Stimulated activated CD4-positive, alpha-beta T cell treated with anti-CD3 and anti-CD28 coated beads, Interleukin-4, amount 100 ng/mL, for 4 hours (primary cell): ENCODE measurements at places on chromosomes 13 and 19.
A peak's percentile ranks its signal among the peaks of the same experiment; 100 is the strongest.

DNA sequence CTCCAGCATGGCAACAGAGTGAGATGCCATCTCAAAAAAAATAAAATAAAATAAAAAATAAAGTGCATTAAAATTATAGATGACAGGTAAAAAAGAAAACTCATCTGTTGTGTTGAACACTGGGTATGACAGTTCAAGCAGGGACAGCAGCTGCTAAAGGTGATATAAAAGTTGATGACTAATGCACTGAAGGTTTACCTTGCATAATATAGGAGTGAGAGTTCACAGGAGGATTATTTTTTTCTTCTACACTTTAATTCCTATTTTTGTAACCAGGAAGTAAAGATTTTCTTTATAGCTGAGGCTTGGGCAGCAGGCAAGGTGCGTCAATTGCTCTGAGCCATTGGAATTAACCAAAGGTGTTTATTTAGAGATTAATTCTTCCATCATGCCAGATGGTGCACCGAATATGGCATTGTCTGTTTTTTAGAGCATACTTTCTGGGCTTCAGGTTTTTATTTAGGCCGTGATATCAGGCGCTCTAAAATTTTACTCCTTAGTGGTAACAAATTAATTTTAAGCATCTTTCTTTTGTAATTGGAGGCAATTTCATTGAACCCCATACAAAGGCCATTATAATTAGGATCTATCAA is 337.0 kb upstream of the SLC10A2 start:
- DNase-seq: no peak

GRCh38 chr19:55116232-55116858 is 1.1 kb downstream of the PPP1R12C start:
- peak; percentile 50 for DNase-seq

GRCh38 chr19:5877882-5878281 is 7.5 kb upstream of the FUT5 start:
- DNase-seq: no peak

DNA sequence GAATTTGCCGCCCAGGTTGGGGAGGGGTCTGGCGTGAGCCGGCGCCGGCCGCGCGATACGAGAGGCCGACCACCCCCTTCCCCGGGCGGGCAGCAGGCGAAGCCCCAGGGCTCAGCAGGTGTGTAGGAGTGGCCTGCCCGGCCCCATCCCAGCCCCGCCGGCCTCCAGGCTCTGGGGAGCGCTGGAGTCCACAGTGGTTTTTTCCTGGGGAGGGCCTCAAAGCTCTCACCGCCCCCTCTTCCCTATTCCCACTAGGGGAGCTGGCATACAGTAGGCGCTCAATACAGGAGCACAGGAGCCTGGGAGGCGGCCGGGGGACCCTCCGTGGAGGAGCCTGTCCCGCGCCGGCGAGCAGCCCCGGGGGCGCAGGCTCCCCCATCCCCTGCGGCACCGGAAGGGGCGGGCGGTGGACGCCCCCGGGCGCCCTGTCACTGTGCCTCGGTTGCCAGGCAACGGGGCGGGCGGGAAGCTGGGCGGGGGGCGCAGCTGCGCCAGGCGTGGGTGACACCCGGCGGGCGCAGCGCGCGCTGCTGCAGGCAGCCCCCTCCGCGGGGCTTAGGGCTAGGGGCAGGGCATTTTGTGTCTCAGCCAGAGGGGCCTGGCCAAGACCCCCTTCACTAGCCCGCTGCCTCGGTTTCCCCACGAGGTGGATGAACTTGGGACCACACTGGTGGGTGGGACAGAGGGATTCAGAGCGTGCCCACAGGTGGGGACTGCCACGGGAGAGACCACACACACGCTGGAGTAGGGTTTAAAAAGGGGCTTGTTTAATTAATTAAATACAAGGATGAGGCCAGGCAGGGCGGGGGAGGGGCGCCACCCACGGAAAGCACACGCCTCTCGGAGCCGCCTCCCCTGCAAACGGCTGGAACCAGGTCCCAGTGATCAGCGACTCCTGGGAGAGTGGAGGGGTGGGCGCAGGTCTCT is 3.6 kb upstream of the REXO1 start:
- DNase-seq: peak; percentile 82

DNA sequence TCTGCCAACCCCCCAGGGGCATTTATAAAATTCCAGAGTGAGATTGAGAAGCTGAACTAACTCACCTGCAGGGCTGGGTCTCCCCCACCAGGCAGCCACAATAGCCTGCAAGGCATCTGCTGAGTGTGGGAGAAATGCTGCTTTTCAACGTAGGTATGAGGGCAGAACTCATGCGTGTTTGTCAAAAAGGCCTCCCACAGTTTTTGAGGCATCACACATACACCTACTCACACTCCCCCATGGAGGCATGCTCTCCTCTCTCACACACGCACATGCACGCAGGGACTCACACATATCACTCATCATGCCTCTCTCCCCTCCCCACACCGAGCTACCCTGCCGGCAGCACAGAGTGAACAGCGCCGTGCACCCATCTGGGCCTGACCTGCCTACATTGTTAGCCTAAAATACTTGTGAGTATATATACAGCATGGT is 390.5 kb downstream of the FGF9 start:
- peak; percentile 81 for DNase-seq

- no peak for DNase-seq
These were observed 36.6 kb downstream of the TGDS start for GRCh38 chr13:94559222-94559795.

DNA sequence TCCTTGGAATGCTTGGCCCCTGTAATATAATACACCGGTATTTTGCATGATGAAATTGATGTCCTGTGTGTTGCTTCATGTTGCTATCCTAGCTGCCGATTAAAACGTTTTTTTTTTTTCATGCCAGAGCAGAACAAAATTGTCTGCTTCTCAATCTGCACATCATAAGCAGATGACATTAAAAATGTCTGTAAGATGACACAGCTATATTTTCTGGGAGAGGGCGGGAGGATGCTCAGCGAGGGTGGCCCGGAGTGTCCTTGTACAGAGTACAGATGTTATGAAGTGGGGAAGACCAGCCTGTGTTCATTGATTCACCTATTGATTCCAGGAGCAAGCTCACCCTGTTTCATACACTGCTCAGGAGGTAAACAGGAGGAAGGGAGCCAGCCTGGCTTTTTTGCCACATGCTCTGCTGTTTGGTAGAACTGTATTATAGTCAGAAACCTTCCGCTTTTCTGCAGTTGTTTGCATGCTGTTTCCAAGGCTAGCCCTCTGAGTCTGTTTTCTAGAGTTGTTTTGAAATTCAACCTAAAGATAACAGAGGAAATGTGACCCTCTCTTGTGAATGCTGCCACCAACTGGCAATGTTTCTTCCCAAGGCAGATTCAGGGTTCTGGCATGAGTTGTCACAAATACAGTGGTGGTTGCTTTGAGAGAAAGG is 4.7 kb upstream of the IRS2 start:
- DNase-seq: no peak

DNA sequence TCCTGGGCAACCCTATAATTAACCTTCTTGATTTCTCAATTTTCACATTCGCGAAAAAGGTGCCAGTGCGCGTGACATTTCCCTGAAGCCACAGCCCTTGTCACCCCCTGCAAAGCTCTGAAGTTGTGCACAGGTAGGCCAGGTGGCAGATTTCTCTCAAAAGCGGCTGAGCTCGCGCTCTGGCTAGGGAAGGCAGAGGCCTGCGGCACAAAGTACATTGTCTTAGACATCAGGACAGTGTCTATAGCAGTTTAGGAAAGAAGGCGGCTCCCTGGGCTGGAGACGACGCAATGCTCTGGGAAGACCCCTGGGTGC is 42.9 kb upstream of the ZNF14 start:
- DNase-seq: no peak

- DNase-seq: peak; percentile 36
These were observed 51.9 kb downstream of the CELF5 start for GRCh38 chr19:3276341-3276799.

- peak; percentile 17 for DNase-seq
These were observed 452 bp downstream of the PIAS4 start for GRCh38 chr19:4007836-4008539.

DNA sequence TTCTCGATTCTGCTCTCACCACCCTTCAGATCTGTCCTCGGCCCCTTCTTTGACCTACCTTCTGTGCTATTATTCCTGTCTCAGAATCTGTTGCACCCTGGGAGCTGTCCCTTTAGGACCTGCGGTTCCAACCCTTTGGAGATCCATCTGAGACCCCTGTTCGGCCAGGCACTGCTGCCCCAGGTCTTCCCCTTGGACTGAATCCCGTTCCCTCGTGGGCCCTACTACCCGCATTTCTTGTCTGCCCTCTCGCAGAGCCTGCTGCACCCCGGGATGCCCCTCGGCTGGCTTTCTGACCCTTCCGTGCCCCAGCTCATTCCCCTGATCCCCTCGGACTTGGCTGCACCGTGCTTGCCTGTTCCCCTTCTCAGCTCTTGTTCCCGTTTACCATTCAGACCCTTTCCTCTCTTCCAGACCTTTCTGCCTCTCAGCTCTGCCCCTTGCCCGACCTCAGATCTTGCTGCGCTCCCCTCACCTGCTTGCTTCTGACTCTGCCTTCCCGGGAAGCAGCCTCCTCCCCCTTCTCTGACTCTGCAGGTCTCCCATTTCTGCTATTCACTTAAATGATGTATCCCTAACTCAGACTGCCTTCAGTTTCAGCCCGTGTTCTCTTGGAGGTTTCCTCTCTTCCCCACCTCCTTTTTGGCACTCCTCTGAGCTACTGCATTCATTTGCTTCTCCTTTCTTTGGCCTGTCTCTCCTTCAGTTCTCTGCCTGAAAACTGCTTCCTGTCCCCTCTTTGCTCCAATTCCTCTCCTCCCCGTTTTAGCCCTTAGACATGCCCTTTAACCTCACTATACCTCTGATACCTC is 1.1 kb downstream of the ARHGAP35 start:
- DNase-seq: no peak

DNA sequence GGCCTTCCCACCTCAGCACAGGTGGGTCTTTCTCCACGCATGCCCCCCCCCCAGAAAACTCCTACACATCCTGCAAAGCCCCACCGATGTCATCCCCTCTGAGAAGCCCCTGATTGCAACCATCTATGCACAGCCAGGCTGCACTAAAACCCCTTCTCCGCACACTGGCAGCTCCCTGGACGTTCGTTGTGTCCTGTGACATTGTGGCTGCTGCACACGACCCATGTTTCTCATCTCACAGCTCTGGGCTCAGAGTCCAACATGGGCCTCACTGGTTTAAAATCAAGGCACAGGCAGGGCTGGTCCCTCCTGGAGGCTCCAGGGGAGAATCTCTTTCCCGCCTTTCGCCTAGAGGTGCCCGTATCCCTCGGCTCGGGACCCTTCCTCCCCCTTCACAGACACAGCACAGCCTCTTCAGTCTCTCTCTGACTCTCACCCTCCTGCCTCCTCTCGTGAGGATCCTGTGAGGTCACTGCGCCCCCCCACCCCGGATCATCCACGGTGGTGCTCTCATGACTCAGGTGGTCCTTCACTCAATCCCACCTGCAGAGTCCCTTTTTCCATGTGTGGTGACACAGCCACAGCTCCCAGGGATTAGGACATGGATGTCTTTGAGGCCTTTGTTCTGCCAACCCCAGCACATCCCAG is 71.2 kb downstream of the GADD45B start:
- no peak for DNase-seq

DNA sequence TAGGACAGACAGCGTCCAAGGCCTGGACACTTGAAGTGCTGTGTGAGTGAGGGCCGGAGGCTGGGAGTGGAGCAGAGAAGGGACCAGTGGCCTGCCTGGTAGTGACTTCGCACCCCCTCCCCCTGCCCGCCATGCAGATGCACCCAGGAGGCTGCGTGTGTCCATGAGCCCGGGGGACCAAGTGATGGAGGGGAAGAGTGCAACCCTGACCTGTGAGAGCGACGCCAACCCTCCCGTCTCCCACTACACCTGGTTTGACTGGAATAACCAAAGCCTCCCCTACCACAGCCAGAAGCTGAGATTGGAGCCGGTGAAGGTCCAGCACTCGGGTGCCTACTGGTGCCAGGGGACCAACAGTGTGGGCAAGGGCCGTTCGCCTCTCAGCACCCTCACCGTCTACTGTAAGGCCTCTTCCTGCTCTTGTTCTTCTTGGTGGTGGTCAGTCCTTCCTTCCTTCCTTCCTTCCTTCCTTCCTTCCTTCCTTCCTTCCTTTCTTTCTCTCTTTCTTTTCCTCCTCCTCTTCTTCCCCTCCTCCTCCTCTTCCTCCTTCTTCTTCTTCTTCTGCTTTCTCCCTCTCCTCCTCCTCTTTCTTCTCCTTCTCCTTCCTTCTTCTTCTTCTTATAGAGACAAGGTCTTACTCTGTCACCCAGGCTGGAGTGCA is 6.0 kb upstream of the FFAR1 start:
- DNase-seq: no peak

- DNase-seq: no peak
These were observed 39.8 kb downstream of the DEDD2 start for GRCh38 chr19:42177686-42178019.

DNA sequence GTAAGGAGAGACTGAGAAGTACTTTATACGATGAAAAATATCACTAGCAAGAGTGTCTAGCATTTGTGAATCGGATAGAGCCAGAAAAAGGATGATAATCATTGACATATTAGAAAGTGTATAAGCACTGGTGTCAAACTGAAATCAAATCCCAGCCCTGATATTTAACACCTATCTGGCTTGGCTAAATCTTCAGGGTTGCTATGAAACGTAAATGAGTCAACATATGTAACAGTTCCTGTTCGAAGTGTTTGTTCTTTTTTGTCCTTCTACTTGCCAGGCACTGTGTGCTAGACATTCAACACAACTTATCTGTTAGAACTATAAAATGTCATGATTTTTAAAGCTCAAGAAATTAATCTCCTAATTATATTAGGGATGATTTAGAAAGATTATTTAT is 40.8 kb downstream of the SERPINE3 start:
- DNase-seq: no peak

DNA sequence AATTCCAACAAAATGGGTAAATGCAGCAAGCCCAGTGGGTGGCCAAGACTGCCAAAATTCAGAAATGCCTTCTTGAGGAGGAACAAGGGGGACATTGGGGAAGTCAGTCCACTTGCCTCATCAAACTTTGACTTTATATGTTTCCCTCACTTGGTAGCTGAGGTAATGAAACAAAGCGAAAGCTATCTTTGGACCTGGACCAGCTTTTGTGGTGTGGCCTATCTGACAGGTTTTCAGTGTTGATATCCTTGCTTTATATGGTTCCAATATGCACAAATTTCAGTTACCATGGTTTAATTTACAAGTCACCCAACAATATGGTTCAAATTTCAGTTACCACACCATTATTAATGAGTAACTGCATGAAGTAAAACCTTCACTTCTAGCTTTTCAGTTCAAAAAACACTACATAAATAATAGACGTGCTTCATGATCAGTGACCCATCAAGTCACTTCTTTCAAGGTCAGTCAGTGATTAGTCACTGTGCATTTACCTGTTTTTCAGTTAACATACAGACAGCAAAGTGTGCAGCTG is 17.7 kb upstream of the POU4F1 start:
- no peak for DNase-seq

GRCh38 chr13:91196958-91197357 is 150.5 kb upstream of the MIR17HG start:
- DNase-seq: no peak

DNA sequence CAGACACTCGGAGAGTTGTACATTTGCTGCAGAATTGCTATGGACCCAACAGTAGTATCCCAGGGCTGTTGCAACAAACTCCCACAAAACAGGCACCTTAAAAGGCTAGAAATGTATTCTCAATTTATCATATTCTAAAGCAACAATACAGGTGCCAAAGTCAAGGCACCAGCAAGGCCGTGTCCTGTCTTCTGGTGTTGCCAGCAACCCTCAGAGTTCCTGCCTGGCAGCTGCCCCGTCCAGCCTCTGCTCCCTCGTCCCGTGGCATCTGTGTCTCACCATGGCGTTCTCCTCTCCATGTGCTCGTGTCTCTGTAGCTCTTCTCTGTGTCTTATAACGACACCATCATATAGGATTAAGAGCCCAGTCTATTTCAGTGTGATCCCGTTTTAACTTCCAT is 67.7 kb upstream of the ARGLU1 start:
- no peak for DNase-seq

- DNase-seq: peak; percentile 4
These were observed 158.2 kb downstream of the NALCN start for GRCh38 chr13:101258071-101258470.
